Activated gamma-delta T cell treated with Interleukin-2 at 50 U/mL for 16 hours (primary cell): ENCODE measurements at places on chromosomes 4 and X.

- DNase-seq, result no peak
These were observed 72.5 kb downstream of the CNGA2 start for GRCh38 chrX:151806967-151807540.

DNA sequence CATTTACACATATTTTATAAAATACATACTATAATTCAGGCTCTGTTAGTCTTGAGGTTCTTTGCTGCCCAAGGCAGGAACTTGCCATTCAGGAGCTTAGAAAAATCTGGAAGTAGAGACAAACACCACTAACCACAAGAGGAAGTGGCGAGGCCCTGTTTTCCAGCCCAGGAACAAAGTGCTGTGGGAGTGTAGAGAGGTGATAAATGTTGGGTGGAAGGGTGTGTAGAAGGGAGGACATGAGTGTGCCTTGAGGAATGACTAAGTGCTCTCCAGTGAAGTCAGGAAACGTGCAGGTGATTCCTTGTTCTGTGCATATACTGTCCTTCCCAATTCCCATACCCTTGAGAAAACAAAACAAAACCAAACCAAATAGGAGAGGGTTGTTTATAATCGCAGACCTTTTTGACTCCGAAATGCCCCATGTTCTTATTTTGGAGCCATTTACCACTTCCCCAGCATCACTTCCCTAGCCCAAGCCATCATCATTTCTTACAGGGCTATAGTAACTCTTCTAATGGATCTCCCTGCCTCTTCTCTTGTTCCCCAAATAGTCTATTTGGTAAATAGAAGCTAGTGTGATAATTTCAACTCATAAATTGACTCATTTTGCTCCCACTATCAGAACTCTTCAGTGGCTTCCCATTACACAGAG is 83.2 kb downstream of the GPAT3 start:
- no peak for DNase-seq

DNA sequence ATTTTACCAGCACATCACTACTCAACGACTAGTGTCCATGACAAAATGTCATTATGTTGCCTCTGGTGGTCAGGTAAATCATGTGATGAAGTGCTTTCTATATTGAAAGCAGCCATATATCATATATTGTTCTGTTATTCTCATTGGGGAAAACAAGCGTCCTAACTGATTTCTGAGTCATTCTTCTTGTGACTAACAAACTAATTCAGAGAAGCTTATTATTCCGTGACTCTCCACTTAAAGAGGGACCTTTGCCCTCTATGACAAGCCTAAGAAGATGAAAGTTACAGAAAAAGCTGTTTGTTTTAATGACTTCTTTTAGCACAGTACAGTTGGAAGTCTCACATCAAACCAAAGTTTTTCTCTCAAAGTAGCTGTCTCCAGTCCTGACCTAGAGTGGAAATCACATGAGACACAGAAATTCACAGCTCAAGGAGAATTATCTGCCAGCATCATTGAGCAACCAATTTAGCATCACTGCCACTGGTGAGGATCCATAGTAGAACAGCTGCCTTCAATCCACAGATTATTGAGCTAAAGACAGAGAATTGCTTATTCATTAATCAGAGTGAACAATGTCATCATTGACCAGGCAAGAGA is 36.4 kb downstream of the ASB9 start:
- no peak for DNase-seq

GRCh38 chr4:150280081-150280895 is 202.0 kb downstream of the DCLK2 start:
- DNase-seq, result no peak

DNA sequence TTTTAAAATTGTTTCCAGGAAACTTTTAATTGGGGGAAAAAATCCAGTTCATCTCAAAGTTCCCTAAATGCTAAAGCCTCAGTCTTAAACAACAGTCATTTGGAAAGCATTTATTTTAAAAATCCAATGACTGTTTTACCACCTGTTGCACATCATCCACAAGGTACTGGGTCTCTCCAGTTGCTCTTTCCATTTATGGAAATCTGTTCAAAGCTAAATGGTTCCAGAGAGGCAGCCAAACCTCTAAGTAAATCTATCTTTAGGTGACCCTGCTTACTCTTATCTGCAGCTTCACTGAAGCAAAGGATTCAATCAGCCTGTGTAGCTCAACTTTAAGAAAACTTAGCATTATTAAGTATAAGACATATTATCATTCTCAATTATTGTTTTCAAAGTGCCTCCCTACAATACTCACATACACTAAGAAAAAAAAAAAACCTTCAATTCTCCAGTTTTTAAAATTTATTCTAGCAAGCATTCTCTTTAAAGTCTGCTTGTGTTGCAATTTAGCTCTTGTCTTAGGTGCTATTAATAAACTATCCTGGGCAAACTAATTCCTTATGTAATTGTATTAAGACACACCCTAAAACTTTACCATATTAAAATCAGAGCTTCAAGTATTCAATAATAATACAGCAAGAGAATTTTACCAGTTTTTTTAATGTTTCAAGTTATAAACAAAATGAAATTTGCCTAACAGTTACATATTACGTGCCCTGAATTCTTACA is 60.6 kb downstream of the NOCT start:
- no peak for DNase-seq

- no peak for DNase-seq
These were observed 87.6 kb upstream of the IL15 start for GRCh38 chr4:141548791-141549190.

DNA sequence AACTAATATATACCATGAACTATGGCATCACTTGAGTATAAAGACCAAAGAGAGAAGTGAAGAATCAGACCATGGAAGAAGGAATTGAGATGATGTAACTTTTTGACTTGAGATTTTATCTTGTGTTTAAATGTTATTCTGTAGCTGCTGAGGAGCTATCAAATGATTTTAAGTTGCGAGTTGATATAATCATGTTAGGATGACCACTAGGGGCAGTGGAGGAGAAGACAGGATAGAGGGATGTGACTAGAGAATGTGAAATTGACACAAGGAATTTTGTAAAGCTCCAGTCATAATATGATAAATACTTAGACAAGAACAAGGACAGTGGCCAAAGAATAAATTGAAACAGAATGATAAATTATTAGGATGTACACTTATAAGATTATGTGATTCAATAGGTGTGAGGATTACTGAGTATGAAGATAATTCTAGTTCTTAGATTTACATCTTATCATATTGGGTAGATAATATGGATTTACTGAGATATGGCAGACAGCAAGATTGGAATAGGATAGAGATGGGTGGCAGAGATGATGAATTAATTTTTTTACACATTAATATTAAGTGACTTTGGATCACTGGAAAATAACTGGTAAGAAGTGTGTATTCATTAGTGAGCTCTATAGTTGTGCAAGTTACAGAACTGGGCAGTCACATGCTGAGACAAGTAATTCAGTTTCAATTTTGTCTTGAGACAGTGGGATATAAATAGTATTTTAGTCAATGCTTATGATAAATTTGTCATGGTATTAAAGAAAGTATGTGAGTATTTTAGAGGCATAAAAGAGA is 816.0 kb upstream of the PCDH10 start:
- no peak for DNase-seq

DNA sequence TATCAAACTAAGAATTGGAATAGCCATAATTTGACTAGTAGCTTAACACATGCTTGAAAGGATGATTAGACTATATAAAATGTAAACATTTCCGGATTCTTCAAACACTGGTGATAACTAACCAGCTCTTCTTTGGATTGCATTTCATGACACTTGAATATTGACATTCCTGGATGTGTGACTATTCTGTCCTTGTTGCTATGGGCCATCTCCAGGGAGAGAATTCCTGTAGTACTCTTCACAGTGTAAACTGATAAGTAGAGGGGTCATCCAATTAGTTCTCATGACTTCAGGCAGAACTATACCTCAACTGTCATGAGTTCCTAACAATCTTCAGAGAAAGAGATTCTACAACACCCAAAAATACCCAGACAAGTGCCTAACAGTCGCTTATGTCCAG is 1026.7 kb upstream of the TENM3 start:
- DNase-seq, result no peak

DNA sequence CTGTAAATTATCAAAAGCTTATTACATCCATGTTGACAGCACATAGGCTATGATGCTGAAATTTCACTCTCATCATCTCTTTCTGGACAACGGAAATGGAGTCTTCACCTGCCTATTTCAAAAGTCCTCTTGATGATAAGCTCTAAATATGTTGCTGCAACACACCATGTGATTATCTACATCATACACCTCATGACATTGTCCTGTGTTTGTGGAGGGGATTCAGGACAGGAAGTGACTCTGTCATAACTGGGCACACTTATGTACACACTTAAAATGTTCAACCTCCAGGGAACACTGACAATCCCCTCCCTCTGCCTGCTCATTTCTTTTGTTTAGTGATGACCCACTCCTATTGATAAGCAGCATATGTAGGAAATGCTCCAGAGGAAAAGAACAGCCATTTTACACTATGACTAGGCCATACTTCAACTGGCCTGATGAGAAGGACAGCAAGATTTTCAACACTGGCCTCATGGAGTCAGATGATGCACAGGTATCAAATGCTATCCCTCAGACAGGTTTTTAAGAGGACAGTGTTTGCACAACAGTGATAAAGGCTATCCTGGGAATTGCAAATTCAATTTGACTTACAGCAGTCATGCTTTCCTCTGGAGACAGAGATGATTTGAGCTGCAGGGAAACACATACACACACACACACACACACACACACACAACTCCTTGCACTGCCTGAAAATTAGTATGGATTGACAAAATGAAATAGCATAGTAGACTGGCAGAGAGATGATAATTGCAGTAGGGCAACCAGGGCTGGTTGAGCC is 163.3 kb upstream of the RASGEF1B start:
- DNase-seq, result no peak

GRCh38 chr4:182288534-182288933 is 45.3 kb downstream of the TENM3 start:
- DNase-seq, result no peak

GRCh38 chrX:106726485-106727437 is at the start of gene RNF128:
RNF128 (plus strand) TSS chrX:106726701; CDS start chrX:106726914, 213 bp downstream.
- no peak for DNase-seq

DNA sequence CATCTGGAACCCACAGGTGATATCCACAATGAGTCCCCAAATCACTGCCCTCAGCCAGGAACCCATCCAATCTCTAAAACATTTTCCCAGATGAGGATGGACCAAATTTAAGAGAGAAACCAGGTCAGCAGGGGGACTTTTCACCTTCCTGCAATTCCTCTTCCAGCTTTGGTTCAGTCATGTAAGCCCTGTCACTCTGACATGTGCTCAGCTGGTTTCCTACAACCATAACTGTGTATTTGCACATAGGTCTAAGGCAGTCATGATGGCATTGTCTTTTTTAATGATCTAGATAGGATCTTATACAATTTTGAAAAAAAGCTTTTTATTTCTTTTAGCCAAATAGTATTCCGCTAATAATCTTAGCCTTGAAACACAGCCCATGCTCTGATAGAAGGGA is 6.5 kb downstream of the CXXC4 start:
- no peak for DNase-seq

GRCh38 chrX:153622661-153623309 is 23.8 kb upstream of the CCNQ start:
- no peak for DNase-seq

GRCh38 chrX:14409341-14409740 is 120.0 kb upstream of the GLRA2 start:
- no peak for DNase-seq

- DNase-seq, result no peak
These were observed 184.0 kb upstream of the GALNTL6 start for GRCh38 chr4:171629182-171629581.

DNA sequence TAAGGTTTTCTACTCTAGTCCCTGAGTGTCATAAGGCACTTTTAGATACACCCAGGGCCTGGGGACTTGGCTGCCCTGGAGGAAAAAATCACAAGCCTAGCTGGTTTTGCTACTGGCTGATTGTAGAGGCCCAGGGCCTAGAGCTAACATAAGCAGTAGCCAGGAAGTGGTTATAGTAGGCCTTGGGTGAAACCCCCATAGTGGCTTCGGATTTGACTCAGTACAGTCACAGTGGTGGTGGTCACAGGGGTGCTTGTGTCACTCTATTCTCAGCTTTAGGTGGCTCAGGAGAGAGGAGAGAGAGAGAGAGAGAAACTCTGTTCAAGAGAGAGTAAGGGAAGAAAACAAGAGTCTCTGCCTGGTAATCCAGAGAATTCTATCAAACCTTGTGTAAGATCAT is 194.5 kb upstream of the EDA2R start:
- DNase-seq, result no peak

- no peak for DNase-seq
These were observed 92.2 kb downstream of the RNF150 start for GRCh38 chr4:141041021-141041476.

- no peak for DNase-seq
These were observed 9.5 kb upstream of the CTBP1 start for GRCh38 chr4:1258457-1258856.

DNA sequence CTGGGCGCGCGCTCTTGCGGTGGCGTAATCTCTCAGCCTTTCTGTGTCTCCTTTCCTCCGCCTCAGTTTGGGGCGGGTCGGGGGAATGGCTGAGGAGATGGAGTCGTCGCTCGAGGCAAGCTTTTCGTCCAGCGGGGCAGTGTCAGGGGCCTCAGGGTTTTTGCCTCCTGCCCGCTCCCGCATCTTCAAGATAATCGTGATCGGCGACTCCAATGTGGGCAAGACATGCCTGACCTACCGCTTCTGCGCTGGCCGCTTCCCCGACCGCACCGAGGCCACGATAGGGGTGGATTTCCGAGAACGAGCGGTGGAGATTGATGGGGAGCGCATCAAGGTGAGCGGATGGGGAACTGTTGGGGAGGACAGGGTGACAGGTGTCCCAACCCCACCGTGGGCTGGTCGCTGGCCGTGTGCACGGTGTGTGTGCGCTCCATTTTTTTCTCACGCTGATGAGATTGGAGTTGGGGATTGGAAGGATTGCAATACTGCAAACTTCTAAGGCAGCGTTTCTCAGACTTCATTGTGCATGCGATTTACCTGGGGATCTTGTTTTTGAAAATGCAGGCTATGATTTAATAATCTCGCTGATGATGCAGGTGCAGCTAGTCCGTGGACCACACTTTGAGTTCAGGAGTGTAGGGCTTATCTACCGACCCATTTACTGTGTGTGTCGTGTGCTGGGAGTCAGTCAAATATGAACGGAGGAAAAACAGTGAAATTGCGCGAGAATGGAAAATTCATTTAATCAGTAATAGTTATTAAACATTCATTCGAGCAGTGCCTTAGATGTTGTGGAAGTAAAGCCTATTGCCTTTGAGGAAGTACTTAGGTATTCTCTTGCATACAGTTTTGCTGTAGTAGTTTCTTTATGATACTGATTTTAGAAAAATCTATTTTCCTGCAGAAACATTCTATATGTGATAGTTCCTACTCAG is at the start of gene RAB33B:
RAB33B (plus strand) TSS at position 11 of the 935 bp plus-strand sequence; CDS start at position 86, 75 bp downstream.
- no peak for DNase-seq

GRCh38 chrX:79400623-79401022 is 33.5 kb upstream of the ITM2A start:
- no peak for DNase-seq

DNA sequence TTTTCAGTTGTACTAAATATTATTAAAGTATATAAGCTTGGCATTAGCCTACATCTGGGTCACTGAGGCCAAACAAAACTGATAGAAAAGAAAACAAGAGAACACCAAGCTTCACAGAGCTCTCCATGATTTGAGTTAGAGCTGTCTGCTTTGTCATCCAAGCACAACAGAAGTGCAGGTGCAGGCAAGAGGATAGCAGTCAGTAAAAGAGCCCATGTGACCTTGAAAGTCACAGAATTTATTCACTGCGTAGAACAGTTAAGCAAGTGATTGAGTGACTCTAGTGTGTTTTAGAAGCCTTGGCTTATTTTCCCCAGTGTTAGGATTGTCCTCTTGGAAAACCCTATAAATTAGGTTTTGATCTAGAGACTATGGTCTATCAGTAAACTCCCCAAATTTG is 49.4 kb upstream of the PRDM5 start:
- no peak for DNase-seq

- DNase-seq, result peak; percentile 69
These were observed 29.2 kb upstream of the ASMTL start for GRCh38 chrX:1481636-1482529.
